ENCODE measurements at places on chromosomes 4 and X.

GRCh38 chr4:126630230-126630629 is 1002.5 kb upstream of the INTU start:
- DNase-seq, result no peak

DNA sequence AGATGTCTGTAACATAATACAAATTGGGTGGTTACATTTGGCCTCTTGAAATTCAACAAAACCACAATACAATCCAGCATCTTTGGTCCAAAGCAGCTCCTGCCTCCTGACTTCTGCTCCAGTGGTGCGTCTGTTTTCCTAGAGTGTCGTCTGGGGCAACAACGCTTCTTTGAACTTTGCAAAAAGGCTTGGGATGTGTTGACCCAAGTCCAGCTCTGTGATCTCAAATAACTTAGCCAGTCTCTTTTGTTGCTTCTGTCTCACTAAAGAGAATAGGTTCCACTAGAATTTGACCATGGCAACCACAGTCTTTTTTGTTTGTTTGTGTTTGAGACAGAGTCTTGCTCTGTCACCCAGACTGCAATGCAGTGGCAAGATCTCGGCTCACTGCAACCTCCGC is 324.0 kb downstream of the DHRSX start:
- DNase-seq, result no peak

- no peak for DNase-seq
Observed at GRCh38 chr4:165177725-165178666, 29.4 kb upstream of the KLHL2 start.

GRCh38 chr4:185587030-185587426 is 51.7 kb upstream of the PDLIM3 start:
- no peak for DNase-seq

GRCh38 chrX:140132937-140133336 is 167.6 kb upstream of the CXorf66 start:
- DNase-seq, result no peak

DNA sequence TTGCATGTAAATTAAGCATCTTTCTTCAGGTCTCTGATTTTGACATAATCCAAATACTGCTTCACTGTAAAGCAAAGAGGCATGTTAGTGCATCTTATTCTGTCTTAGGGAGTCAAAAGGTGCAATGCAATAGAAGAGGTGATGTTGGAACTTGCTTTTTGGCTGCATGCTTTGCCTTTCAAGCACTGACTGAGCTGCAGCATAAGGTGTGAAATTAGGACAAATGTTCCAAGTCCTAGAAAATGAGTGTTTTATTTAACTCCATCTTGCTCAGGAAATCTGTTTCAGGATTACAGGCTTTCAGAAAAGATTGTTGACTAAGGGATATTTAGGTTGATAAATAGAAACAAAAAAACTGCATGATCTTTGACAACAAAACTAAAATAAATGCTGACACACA is 30.8 kb downstream of the NAA11 start:
- DNase-seq, result no peak

DNA sequence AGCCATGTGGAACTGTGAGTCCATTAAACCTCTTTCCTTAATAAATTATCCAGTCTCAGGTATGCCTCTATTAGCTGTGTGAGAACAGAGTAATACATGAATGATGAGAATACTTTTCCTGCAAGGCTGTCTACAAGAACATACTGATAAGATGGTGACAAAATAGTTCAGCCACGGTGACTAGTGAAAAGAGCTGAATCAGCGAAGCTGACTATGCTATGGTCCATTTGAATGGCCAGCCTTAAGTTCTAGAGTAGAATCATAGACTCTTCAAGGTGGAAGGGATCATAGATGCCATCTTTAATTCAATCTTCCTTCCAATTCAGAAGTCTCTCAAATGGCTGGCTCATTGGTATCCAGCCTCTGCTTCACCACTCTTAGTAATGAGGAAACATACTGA is 163.3 kb downstream of the SPANXN1 start:
- DNase-seq, result no peak

- no peak for DNase-seq
Observed at GRCh38 chr4:73690051-73690738, 50.2 kb upstream of the CXCL8 start.

- peak; percentile 73 for DNase-seq
Observed at GRCh38 chr4:1870328-1870577, 940 bp upstream of the NSD2 start.

GRCh38 chr4:182405087-182405486 is 161.9 kb downstream of the TENM3 start:
- no peak for DNase-seq

- no peak for DNase-seq
Observed at GRCh38 chr4:156193800-156194199, 240.1 kb upstream of the CTSO start.

DNA sequence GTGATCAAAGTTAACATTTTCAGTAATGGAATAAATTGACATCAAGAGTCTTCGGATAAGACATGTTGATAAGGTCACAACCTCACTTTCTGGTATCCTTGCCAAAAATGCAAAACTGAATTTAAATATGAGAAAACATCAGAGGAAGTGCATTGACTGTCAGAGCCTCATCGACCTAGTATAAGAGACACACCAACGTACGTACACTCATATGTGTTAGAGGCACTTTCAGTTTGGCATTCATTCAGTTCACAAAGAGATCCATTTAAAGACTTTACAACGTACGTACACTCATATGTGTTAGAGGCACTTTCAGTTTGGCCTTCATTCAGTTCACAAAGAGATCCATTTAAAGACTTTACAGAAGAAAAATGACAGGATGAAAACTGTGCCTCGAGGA is 280.3 kb downstream of the INPP4B start:
- DNase-seq, result no peak

DNA sequence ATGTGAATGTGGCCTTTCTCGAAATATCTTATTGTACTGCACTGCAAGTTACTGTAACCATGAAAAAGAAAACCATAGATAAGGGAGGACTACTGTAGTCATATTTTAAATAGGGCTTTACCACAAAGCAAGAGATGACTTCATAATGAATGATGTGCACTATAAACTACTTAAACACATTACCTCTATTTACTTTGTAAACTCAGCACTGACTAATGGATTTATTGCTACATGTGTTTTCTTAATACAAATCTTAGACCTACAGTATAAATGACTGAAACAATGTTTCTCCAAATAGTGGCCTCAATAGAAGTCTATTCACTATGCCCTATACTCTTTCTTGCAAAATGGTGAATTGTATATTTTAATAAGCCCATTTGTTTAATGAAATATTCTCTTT is 61.1 kb downstream of the HDX start:
- DNase-seq, result no peak

GRCh38 chr4:165288639-165289422 is 38.6 kb upstream of the MSMO1 start:
- peak; percentile 49 for DNase-seq

- DNase-seq, result no peak
Observed at GRCh38 chrX:2614911-2615310, 76.2 kb upstream of the CD99 start.

DNA sequence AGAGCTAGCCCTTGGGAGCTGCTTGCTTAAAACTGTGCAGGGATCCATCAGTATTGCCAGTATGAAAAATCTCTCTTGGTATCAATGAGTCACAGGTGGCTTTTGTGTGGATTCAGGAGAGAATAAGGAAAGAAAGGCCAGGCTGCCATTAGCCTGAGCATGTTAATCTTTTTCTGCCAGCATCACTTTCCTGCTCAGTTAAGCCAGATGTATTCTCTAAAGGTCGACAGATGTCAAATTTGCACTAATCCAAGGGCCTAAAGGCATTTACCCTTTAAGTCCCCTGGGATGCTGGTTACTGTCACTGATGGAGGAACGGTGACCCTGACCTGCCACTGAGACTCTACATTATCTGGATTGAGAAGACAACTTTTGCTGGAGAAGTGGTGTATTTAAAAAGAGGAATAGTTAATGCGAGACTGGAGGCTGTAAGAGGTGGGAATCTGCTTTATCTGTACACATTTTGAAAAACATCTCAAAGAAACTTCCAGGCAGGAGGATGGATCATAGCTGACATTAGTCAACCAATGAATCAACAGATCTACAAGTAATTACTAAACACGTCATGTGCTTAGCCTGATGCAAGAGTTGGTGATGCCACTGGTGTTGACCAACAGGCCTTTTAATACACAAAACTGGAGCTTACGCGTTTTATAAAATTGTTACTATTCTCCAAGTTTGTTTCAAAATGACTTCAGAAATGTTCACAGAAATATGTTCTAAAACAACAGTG is 241.4 kb upstream of the ANXA3 start:
- no peak for DNase-seq

GRCh38 chr4:162586266-162586665 is 422.5 kb upstream of the FSTL5 start:
- no peak for DNase-seq

DNA sequence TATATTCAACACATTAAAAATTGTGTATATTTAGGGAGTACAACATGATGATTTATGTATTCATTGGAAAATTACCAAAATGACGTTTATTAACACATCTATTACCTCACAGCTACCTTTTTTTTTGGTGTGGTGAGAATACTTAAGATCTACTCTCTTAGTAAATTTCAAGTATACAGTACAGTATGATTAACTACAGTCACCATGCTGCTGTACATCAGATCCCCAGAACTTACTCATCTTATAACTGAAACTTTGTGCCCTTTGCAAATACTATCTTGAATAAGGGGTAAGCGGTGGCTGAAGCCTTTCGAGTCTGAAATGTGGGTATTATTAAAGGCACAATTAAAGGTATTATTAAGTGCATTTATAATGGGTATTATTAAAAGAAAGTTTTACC is 976 bp downstream of the PHKA1 start:
- no peak for DNase-seq

GRCh38 chrX:118207831-118208453 is 91.3 kb upstream of the KLHL13 start:
- DNase-seq, result no peak

- no peak for DNase-seq
Observed at GRCh38 chrX:56233100-56233499, 944 bp downstream of the KLF8 start.

GRCh38 chr4:100576570-100576969 is 58.7 kb upstream of the EMCN start:
- no peak for DNase-seq

DNA sequence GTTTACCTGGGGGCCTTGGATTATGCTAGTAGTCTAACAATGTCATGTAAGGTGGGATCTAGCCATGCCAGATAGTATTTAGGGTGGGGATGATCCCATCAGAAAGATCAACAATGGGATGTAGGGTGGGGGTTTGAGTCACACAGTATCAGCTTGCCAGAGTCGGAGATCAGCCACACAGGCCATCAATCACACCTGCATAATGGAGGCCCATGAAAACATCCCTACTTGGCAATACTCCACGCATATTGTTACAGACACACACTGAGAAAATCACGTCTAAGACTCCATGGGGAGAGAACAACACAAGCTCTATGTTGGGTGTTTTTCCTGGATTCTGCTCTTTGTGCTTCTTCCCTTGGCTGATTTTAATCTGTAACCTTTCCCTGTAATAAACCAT is 49.5 kb upstream of the SLC25A4 start:
- DNase-seq, result peak; percentile 2

DNA sequence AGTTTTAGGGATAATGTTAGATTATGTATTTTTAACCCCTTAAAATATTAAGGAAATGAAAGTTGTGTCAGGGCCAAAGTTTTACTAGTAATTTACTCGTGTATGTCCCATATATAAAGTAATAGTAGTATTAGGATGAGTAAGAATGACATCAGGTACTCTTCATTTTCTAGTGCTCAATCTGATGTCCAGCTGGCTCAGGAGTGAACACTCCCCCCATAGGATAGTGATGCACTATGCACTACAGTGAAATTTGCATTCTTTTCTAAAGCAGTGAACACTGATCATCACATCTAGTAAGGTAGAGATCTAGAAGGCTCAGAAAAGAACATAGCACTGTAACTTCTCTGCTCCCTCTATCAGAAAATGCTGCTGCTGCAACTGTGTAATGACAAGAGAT is 409.7 kb downstream of the GLUD2 start:
- DNase-seq, result no peak

DNA sequence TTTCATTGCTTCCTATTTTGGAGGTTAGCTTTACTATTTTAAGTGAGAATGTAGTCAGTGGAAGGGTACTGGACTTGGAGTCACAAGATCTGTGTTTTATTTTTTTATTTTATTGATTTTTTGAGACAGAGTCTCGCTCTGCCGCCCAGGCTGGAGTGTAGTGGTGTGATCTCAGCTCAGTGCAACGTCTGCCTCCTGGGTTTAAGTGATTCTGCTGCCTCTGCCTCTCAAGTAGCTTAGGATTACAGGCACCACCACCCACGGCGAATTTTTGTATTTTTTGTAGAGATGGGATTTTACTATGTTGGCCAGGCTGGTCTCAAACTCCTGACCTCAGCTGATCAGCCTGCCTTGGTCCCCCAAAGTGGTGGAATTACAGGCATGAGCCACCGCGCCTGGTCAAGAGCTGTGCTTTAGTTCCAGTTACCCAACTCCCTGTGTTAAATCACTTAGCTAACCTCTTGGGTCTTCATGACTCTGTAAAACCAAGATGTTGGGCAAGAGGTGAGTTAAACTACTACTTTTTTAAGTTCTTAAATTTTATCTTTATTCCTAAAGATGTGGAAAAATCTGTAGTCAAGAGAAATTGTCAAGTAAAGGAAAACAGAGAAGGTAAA is 11.2 kb downstream of the USP9X start:
- DNase-seq, result peak; percentile 72

- peak; percentile 80 for DNase-seq
Observed at GRCh38 chrX:25019707-25020390, 4.1 kb upstream of the ARX start.

DNA sequence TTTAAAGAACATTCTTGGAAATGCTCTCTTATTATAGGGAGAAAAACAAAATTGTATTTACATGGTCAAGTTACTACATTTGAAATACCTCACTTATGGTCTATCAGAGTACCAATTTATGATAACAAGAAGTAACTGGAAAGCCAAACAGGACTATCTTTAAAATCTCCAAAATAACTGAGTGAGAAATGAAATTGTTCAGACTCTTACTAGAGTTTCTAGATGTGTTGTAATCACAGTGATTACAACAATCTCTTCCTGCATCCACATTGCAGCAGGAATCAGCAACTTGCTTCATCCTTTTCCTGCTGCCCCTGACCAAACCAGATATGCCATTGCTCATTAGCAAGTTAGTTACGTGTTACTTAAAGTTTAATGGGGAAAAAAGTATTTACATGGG is 245.2 kb upstream of the SMIM31 start:
- no peak for DNase-seq

GRCh38 chr4:184744236-184744635 is 10.3 kb upstream of the CENPU start:
- no peak for DNase-seq

All from NCI-H2227 treated with DMSO at 0.1 percent for 48 hours (cell line).